ENCODE measurements at places on chromosomes 5 and 9. TPM values are rescaled to one million over a fixed set of nuclear protein-coding genes. Genes with fewer than 3 reads are reported as not detected.

ZBTB34 gene
- total RNA-seq: 19.7 TPM

UBTD2 gene
- 32.8 TPM for total RNA-seq

DNA sequence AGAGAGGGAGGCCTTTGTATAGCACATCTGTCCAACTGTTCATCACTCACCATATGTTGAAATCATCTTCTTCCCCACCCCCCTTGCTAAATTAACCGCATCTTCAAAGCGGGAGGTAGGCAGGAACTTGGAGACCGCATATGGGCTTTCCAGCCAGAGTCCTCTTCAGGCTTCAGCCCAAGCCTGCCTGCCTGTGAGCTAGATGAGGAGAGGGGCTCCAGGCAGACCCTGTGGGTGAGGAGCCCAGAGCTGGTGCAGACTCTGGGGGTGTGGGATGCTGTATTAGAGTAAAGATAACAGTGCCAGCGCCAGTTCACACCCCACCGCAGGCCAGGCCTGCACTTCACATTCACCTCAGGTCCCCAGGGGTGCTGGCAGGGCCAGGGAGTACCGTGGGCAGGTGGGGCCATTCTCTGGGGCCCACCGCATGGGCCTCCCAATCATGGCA, 16.2 kb downstream of the PRRC2B start:
- H3K27ac ChIP-seq: peak overlapping the region; percentile 0
- DNase-seq: no peak
- H3K27me3 ChIP-seq: no peaks in the 10 kb centered on the region
- H3K4me3 ChIP-seq: no peak overlapping the region
- H3K4me1 ChIP-seq: peaks cover 50% of the 10 kb centered on the region

- no peak for DNase-seq
- H3K4me1 ChIP-seq: no peaks in the 10 kb centered on the region
- H3K27ac ChIP-seq: no peak overlapping the region
- no peaks in the 10 kb centered on the region for H3K36me3 ChIP-seq
- no peaks in the 10 kb centered on the region for H3K27me3 ChIP-seq
Observed at GRCh38 chr5:97499605-97500004, 316.6 kb upstream of the RIOK2 start.

- no peak for DNase-seq
- peaks cover 4% of the 10 kb centered on the region for H3K36me3 ChIP-seq
- no peak overlapping the region for H3K4me3 ChIP-seq
- no peaks in the 10 kb centered on the region for H3K27me3 ChIP-seq
- peaks cover 12% of the 10 kb centered on the region for H3K4me1 ChIP-seq
Observed at GRCh38 chr5:67021521-67021920, 175.1 kb downstream of the CD180 start.

GRCh38 chr5:1007221-1007680, 1.4 kb upstream of the NKD2 start:
- DNase-seq: peak; percentile 50
- no peaks in the 10 kb centered on the region for H3K36me3 ChIP-seq
- H3K27ac ChIP-seq: peak overlapping the region; percentile 31
- peak overlapping the region; percentile 80 for H3K4me3 ChIP-seq

GRCh38 chr9:125634040-125634717, 72.8 kb downstream of the MAPKAP1 start:
- DNase-seq: no peak
- H3K4me3 ChIP-seq: no peak overlapping the region
- peaks cover 43% of the 10 kb centered on the region for H3K4me1 ChIP-seq
- H3K36me3 ChIP-seq: peaks cover 8% of the 10 kb centered on the region
- H3K27me3 ChIP-seq: no peaks in the 10 kb centered on the region

DNA sequence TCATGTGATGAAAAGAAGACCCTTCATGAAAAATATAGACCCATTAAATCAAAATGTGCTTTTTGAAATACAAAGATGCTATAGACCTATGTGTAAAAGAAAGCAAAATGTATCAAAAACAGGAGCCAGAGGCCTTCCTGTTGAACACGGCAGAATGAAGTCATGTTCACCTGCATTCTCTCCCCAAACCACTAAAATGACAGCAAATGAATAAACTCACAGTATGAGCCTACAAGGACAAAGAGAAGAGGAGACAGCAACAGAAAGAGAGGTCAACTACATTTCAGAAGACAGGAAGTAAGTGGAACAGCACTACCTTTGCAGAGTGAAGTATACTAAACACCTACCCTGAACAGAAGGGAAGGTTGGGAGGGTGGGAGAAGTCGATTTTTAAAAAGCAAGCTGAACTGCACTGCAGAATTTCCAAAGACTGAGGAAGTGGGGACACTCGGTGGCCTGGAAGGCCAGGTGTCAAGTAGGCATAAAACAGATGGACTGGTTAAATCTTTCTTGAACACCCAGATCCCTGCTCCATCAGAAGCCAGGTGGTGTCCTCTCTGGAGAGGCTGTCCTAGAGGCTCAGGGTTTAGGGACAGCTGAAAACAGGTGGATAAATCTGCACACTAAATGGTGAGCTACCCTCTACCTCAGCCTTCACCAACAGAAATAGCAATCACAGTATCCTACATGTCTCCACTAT, 48.9 kb downstream of the MED27 start:
- DNase-seq: no peak
- no peak overlapping the region for H3K27ac ChIP-seq
- no peaks in the 10 kb centered on the region for H3K27me3 ChIP-seq
- H3K4me3 ChIP-seq: no peak overlapping the region
